ENCODE measurements at places on chromosomes 7 and 10.
A peak's percentile ranks its signal among the peaks of the same experiment; 100 is the strongest.

GRCh38 chr7:7996568-7996967 is 28.0 kb downstream of the GLCCI1 start:
- DNase-seq = peak; percentile 46

DNA sequence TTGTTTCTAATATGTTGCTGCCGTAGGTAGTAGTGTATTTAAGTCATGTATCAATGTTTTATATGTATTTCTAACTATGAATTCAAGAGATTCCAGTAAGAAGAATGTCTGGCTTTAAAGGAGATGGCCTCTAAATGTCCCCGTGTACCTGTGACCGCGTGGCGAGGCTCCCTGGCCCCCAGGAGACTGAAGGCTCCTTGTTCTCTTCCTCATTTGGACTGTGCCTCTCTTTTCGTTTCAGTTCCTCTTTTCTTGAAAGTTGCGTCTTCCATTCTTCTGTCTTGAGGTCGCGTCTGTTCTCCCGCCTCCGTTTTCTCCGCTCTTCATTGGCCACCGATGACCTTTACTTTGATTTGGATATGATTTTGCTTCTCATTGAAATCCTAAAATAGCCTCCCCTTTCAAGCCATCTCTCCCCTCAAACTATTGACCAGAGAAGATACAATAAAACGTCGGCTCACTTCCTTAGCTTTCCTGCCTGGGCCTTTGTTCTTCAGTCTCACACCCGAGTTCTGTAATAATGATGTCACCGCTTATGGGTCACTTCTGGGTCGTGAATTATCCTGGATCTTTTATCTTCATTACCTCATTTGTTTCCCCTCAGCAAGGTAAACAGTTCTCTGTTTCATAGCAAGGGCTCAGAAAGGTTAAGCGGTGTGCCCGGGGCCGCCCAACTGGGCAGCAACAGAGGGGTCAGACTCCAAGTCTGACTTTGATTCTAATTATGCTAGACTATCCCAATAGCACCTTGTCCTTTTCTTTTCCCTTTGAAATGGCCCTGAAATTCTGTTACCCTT is 28.7 kb downstream of the WIPI2 start:
- DNase-seq = no peak

- DNase-seq = no peak
Measured at GRCh38 chr7:31529103-31529502, 15.2 kb downstream of the ITPRID1 start.

- no peak for DNase-seq
Measured at GRCh38 chr7:20562461-20562860, 53.0 kb upstream of the ABCB5 start.

GRCh38 chr10:116169782-116170445 is 103.1 kb downstream of the GFRA1 start:
- DNase-seq = peak; percentile 5

- DNase-seq = no peak
Measured at GRCh38 chr10:116696919-116697318, 45.4 kb downstream of the HSPA12A start.

- no peak for DNase-seq
Measured at GRCh38 chr10:30500963-30501504, 67.0 kb downstream of the MAP3K8 start.

DNA sequence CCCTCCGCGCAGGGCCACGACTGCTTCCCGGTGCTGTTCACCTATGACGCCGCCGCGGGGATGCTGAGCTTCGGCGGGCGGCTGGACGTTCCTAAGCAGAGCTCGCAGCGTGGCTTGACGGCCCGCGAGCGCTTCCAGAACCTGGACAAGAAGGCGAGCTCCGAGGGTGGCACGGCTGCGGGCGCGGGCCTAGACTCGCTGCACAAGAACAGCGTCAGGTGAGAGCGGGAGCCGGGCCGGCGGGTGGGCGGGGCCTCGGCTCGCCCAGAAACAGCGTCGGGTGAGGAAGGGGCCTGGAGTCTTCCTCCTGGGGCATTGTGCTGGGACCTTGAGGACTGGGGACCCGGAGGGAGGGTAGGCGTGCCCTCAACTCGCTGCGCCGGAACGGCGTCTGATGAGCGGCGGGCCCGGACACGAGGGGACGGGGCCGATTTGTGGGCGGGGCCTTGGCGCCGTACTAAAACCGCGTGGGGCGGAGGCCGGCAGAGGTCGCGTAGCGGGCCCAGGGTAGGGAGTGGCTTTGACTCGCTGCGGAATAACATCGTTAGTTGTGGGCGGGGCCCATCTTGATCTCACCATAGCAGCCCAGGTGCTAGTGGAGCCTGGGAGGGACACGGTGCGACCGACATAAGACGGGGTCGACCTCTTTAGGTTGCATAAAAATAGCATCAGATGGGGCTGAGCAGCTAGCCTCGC is 15.6 kb downstream of the PDAP1 start:
- DNase-seq = no peak

DNA sequence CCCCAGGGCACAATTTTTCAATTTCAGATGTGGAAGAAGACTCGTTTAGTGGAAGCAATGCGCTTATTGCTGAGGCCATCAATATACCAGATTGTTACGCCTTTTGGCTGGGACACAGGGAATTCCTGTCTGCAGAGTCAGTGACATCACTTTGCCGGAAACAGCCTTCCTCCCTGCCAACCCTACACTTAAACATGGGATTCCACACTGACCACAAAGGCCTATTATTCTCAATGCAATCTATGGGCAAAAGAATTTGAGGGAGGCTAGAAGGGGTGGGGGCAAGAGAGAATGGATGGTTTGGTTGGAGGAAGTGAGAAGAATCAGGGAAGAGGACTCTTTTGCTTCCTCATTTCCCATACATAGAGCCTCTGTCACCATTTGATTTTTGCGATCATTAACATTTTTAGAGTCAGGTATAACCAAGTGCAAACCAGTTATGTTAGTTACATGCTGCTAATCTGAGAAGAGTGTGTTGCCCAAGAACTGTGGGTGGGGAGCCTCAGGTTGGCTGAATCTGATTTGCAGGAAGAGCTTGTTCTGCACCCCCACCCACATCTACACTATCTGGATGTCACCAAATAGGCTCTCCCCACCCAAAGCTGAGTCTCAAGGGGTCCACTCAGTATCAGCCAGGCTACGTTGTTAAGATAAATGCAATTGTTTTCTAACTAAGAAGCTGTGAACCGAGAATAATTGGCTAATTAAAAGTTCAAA is 58.2 kb downstream of the ENTPD1 start:
- DNase-seq = peak; percentile 2

GRCh38 chr7:130669085-130669700 is 645 bp upstream of the COPG2 start:
- DNase-seq = no peak

DNA sequence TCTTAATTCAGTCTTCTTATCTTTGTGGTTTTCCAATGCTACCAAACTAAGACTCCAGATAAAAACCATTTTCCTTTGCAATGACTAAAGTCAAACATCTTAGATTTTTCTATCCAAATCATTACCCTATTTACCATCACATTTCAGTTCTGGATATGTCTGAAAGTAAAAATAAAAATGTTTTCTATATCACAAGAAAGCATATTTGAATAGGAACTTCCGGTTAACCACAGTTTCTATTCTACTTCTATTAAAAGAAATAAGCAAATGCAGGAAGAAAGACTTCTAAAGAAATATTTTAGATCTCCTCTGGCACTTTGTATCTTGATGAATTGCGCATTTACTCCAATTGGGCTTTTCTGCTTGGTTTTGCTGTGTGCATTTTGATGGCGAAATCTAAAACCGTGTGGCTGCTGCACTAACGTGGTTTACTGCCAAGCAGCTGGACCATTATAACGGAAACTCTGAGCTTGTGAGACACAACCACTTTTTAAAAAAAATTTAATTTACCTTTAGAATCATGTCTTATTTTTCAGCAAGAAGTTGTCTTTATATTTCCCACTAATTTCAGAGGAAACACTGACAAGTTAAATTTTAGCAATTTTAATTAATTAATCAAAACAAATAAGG is 146.1 kb downstream of the VPS50 start:
- no peak for DNase-seq

DNA sequence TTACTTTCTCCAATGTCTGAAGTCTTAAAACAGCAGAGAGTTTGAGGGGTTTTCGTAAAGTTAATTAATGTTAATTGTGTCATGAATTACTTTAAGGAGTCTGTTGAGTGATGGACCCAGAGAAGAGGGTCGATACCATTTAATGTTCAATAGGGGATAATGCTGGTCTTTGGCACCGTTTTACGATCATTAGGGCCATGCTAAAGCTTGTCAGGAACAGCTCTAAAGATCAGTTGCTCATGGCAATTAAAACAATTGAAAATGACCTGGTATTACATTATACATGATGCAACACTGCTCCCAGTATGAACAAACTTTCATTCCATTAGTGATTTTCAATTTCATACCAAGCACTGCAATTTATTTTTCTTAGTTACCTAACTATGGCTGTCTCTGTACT is 296.9 kb downstream of the ETV1 start:
- DNase-seq = no peak

DNA sequence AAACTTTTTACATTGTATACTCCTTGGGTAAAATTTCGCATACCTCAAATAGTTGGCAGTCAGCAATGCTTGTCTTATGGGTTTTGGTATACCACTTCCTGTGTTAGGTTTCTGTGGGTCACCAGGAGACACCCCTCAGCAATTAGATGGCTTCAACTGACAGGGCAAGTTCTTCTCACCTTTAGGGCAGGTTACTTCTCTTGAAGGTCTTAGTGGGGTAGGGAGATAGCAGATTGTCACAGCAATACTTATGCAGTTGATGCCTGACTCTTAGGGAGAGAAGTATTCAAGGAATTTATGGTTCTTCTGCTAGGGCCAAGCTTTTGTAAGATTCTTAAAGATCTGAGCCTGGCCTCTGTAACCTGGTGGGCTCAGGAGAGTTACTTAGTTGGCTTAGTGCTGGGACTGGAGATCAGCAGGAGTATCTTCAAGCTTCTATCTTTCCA is 42.9 kb downstream of the MKLN1 start:
- DNase-seq = peak; percentile 25

- DNase-seq = no peak
Measured at GRCh38 chr7:5750031-5750653, 31.3 kb downstream of the RNF216 start.

GRCh38 chr7:29405891-29406290 is 157.7 kb upstream of the PRR15 start:
- no peak for DNase-seq

GRCh38 chr7:116193329-116194087 is 16.8 kb upstream of the TES start:
- DNase-seq = no peak

DNA sequence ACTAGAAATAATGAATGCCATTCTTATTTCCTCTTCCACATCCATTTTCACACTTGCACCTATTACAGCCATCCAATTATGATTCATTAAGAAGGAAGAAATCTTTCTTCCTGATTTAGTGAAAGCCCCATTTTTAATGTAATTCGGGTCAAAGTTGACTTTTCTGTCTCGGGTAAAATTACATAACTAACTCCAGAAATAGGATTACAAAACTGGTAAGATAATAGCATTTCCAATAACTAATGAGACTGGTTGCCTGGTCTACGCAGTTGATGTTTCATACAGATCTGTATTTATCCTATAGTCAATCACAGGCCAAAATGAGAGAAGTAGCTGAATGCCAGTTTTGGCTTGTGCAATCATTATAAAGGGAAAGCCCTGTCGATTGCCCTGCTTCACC is 651.5 kb upstream of the NRP1 start:
- DNase-seq = no peak

DNA sequence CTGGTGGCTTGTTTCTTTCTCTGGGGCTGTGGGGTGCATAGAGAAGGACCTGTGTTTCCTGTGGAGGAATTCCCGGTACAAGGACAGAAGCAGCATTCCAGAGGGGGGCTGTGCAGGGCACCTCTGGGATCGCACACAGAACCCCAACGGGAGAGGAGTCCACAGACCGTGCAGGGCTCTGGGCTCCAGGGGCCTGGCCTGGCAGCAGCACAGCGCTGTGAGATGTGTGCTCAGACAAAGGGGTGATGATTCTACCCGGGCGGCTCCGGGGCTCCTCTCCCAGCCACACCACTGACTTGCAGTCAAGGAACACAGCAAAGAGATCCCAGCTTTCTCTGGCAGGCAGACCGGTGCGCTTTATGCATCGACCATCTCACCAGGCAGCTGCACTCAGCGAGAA is 6.9 kb upstream of the SHH start:
- DNase-seq = no peak

DNA sequence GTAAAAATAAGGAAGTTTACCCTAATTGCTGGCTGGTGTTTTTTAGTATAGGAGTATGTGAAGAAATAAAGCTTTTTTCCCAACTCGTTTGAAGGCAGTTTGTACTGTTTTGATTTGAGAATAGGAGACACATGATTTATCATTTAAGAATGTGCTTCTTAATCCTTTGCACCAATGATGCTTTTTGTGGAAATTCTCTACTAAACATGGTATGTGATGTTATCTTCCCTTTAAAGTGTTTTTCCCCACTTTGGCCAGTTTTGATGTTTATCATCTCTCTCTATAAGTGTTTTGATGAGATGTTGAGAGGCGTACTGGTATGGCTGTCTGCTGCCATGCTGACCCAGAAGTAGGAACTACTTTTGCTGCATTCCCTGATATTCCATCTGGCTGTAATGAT is 85.1 kb downstream of the SUGCT start:
- peak; percentile 82 for DNase-seq

DNA sequence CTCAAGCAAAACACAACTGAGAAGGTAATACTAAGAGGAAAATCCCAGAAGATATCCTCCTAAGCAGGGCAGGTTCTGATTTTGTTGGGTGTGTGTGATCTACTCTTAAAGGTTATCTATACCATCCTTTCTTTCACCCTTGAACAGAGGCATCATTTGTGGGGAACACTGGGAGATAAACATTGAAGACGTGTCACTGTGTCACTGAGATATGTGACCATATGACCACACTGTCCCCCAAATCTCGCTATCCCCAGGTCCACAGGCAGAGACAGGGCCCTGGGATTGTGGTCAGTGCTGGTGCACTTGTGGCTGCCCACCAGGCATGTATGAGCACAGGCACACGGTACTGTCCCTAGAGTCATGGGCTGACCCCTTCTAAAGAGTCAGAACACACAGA is 30.0 kb downstream of the TECTB start:
- no peak for DNase-seq

DNA sequence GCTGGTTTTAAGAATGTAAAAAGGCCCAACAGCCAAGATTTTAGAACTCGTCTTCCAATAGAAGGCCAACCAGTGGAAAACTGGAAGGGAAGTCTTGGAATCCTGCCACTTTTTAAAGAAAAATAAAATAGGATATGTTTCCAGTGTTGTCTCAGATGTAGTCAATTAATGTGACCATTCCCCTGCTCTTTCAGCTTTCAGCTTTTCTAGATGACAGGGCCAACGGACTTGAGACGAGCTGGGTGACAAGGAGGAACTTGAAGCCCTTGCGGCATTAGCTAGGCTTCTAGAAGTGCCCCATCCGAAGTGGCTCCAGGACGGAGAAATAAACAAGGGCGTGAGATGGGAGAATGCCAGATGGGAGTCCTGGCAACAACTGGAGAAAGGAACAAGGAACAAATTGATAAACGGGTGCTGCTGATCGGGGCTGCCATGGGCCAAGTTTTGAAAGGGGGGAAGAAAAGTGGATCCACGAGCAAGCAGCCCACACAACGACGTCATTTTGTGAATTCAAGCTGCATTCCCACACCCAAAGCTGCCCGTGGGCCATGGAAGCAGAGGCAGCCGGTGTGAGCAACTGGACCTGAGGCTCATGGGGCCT is 42.3 kb downstream of the CTBP2 start:
- DNase-seq = no peak

GRCh38 chr7:121376979-121377378 is 19.1 kb downstream of the FAM3C start:
- no peak for DNase-seq

GRCh38 chr7:106866298-106867281 is 1.5 kb downstream of the PIK3CG start:
- no peak for DNase-seq

GRCh38 chr10:94878649-94879048 is 59.8 kb upstream of the CYP2C9 start:
- DNase-seq = no peak

GRCh38 chr7:24912424-24912823 is 67.6 kb downstream of the OSBPL3 start:
- no peak for DNase-seq

Data from HFFc6 (cell line).